ENCODE measurements at places on chromosomes 4 and X.
A peak's percentile ranks its signal among the peaks of the same experiment; 100 is the strongest.

GRCh38 chr4:77505275-77505957, 100.2 kb upstream of the CXCL13 start:
- DNase-seq, result no peak

DNA sequence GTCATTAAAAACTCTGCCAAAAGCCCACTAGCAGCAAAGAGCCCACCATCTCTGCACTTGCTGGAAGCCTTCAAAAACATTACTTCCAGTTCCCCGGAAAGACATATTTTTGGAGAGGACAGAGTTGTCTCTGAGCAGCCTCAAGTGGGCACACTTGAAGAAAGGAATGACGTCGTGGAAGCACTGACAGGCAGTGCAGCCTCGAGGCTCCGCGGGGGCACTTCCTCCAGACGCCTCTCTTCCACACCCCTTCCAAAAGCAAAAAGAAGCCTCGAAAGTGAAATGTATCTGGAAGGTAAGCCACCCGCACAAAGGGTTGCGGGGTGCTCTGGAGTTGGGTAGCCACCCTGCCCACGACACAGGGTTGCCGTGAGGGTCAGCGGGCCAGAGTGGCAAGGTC, 25.9 kb downstream of the OFD1 start:
- DNase-seq, result no peak

- DNase-seq, result no peak
These were observed 2008.5 kb upstream of the TENM3 start for GRCh38 chr4:180234730-180235129.

DNA sequence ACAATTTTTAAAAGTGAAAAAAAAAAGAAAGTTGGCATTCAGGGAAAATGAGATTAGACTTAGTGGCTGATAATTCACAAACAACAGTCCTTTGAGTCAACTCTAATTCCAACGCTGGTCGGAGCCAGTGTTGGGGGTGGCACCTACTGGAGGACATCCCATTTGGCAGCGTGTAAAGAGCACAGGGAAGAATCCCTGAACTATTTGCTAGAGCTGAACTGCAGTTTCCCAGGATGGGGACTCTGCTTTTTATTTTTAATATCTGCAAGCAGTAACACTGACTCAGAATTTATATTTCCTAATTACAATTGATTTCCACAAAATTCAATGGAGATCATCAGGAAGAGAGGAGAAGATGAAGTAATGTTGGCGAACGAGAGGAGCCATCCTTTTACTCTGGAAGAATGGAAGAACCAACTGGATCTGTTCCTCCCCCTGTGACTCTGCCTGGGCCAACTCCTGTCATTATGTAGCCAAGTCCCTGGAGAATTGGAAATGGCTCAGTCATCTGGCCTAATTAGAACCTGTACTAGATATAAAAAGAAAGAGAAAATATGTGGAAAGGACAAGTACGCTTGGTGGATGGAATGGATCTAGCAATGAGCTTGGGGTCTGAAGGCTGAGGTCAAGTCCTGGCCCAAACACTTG, 76.7 kb downstream of the IRF2 start:
- DNase-seq, result no peak

GRCh38 chr4:31784558-31784957, 1064.4 kb downstream of the PCDH7 start:
- no peak for DNase-seq

GRCh38 chrX:101430457-101431078, 22.5 kb downstream of the HNRNPH2 start:
- DNase-seq, result peak; percentile 15

DNA sequence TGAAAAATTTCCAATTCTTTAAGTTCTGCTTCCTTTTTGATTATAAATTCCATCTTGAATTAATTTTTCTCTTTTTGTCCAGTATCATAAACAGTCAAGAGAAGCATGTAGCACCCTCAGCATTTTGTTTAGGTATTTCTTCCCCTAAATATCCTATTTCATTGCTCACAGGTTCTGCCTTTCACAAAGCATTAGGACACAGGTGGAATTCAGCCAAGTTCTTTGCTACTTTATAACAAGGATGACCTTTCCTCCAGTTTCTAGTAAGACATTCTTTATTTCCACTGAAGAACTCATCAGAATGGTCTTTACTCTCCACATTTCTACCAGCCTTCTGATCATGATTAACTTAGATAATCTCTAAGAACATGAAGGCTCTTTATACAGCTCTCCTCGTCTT, 7.4 kb downstream of the SLC9B1 start:
- no peak for DNase-seq

DNA sequence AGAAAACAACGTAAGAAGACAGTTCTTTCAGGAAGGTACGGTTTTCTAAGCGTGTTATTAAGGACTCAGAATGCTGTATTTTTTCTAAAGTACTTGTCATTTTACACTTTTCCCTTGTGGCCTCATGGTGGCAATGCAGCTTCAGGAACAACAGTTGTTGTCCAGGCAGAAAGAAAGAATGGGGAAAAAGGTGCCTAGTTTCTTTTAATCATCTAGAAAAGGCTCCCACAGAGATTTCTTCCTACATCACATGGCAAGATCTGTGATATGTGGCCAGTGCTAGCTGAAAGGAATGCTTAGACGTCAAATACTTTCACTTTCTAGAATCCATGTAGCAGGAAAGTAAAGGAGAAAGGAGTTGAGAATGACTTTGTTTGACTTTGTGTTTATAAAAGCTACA, 49.0 kb upstream of the TRAM1L1 start:
- DNase-seq, result peak; percentile 49

DNA sequence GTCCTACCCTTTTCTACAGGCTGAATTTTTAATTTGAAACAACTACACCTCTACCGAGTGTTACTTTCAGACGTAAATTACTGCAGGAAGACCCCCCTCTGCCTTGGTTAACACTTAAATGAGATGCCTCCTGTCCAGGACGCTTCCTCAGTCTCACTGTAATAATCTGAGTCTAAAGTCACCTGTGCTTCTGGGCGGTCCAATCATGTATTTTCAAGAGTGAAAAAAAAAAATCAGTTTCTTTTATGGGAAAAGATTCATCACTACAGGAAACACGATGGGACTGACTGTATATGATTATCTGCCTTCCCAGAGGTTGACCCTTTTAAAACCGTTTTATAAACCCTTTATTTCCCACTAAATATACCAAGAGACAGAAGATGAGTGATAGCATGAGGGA, 776 bp downstream of the RBM47 start:
- no peak for DNase-seq

- DNase-seq, result no peak
These were observed 27.9 kb downstream of the CAMK2D start for GRCh38 chr4:113733685-113734084.

GRCh38 chr4:148430854-148431253, 11.4 kb downstream of the NR3C2 start:
- DNase-seq, result no peak

DNA sequence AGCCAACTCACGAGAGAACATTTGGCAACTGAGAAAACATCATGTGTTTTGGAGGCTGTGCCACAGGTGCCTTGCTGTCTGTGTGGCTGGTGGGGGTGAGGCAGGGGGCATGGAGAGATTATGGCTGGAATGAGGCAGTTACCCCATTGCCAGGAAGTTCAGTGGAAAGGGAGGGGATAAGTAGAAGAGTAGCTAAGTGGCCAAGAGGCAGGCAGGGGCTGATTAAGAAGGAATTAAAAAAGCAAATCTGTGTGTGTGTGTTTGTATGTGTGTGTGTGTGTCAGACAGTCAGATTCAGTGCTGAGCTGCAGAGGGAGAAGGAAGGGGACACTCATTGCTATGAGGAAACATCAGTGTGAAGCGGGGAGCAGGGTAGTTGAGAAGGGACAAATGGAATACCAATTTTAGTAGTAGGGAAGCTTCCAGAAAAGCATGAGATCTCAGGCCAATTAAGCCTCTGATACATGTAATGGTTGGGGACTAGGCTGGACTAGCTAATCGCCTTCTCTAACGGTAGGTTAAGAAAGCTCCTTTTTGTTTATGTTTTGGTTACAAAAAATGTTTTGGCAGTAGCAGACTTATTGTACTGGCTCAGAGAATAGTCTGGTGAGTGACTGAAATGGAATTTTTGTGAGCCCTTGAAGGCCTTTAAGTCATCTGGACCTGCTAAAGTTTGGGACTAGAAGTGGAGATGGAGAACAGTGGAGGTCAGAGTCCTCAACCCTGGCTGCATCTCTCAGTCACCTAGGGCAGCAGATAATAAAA, 18.5 kb downstream of the TMEM164 start:
- DNase-seq, result no peak

- no peak for DNase-seq
These were observed 159.5 kb downstream of the UGT8 start for GRCh38 chr4:114758066-114758465.

GRCh38 chr4:101279377-101279871, 67.9 kb downstream of the PPP3CA start:
- DNase-seq, result peak; percentile 98

GRCh38 chrX:28205905-28206304, 224.7 kb upstream of the DCAF8L1 start:
- no peak for DNase-seq

- DNase-seq, result no peak
These were observed 17.3 kb upstream of the ENPEP start for GRCh38 chr4:110458494-110459266.

- DNase-seq, result no peak
These were observed 23.3 kb upstream of the MAGEA11 start for GRCh38 chrX:149688552-149688951.

DNA sequence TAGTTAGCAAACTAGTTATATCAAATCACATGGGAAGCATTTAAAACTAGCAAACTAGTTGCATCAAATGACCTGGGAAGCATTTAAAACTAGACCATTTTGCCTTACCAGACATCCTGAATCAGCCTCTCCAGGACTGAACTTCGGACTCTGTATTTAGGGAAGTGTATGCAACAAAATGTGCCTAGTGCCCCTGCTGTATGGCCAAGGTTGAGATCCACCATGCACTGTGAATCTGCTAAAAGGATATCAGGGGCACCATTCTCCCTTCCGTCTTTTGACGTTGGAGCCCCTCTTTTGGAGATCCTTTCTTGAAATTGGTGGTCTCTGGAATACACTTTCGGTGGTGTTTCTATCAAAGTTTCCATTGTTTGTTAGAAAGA, 49.5 kb downstream of the CCNI start:
- no peak for DNase-seq

DNA sequence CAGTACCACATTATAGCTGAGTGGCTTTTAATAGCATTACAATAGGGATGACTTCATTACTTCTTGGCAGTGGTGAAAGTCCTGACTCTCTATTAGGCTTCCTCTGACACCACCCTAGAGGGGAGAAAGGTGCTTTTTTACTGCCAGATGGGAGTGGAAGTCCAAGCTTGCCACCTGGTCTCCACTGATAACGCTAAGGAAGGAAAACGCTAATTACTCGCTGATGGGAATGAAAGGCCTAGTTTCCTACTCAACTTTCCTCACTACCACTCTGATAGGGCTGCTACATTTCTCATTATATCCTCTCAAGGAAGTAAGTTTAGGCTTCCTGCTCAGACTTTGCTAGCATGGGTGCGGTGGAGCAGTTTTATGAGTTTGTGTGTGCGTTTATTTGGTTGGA, 62.3 kb upstream of the PAGE3 start:
- DNase-seq, result no peak

DNA sequence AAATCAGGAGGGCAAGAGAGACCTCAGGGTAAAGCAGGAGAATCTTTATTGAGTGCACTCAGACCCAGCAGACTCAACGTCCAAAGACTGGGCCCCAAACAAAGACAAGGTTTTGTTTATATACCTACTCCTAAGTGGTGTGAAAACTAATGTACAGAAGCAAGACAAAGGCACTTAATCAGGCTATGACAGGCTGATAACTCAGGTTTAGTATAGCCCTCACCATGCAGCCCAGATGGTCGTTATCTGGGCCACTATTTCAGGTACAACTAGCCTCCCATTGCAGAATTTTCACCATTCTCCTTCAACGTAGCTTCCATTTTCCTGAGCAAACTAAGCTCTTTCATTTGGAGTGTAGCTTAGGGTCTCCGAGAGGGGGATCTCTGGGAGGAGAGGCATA, 36.9 kb downstream of the SULT1E1 start:
- DNase-seq, result no peak

- no peak for DNase-seq
These were observed 200.0 kb upstream of the LDB2 start for GRCh38 chr4:17098401-17098800.

- no peak for DNase-seq
These were observed 9.9 kb downstream of the TADA2B start for GRCh38 chr4:7052923-7053715.

DNA sequence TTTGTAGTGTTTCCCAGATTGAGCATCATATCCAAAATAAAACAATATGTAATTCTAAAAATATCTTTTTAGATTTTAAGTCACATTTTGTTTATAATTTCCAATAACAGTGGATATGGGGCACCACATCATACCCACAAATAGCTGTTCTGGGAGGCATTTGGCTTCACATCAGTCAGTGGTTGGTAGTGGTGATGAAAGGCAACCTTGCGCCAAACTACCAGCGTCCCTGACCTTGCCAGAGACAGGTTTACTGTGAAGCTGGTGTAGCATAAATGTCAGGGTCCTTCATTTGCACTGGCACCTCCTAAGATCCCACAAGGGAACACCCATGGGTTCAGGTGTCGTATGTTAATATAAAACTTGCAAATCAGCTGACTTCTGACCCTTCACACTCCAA, 222.2 kb downstream of the DCTD start:
- DNase-seq, result no peak

DNA sequence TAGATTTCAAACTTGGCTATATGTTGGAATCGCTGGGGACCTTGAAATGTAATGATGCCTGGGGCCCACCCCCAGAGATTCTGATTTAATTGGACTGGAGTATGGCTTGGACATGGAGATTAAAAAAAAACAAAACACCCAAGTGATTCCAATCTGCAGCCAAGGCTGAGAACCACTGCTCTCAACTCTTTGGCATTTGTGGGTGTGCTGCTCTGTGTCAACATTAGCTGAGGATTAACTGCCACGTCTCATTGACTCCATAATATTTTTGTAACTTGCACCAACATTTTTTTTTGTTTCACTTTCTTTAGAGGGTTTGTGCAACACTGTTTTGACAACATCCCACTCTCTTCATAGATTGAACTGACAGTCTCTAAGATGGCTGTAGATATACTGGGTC, 41.1 kb upstream of the PDK3 start:
- no peak for DNase-seq

DNA sequence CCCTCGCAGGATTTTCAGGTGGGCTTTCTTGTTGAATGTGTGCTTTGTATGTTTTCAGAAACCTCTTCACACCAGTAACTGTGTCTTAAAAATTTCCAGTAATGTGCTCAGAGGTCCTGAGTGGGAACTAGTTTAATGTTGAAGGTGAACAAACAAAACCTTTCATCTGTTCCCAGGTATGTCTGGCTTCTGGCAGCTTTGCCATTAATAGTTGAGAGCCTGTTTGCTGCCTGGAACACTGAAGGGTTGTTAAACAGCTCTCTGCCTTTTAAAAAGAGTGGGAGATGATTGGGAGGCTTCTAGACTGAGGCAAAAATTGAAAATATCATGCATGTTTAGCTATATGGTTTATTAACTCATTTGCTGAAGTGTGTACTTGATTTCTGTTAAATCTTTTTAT, 161.2 kb upstream of the AGTR2 start:
- no peak for DNase-seq

- DNase-seq, result no peak
These were observed 22.0 kb downstream of the ADH7 start for GRCh38 chr4:99413140-99413539.

GRCh38 chr4:168683595-168683994, 186.7 kb downstream of the PALLD start:
- no peak for DNase-seq

GRCh38 chr4:158159718-158160094, 13.1 kb downstream of the GASK1B start:
- no peak for DNase-seq

- DNase-seq, result no peak
These were observed 27.3 kb downstream of the ZNF330 start for GRCh38 chr4:141248029-141248428.

All from fibroblast of skin of left biceps (primary cell).